ENCODE measurements at places on chromosomes 16 and 17.

DNA sequence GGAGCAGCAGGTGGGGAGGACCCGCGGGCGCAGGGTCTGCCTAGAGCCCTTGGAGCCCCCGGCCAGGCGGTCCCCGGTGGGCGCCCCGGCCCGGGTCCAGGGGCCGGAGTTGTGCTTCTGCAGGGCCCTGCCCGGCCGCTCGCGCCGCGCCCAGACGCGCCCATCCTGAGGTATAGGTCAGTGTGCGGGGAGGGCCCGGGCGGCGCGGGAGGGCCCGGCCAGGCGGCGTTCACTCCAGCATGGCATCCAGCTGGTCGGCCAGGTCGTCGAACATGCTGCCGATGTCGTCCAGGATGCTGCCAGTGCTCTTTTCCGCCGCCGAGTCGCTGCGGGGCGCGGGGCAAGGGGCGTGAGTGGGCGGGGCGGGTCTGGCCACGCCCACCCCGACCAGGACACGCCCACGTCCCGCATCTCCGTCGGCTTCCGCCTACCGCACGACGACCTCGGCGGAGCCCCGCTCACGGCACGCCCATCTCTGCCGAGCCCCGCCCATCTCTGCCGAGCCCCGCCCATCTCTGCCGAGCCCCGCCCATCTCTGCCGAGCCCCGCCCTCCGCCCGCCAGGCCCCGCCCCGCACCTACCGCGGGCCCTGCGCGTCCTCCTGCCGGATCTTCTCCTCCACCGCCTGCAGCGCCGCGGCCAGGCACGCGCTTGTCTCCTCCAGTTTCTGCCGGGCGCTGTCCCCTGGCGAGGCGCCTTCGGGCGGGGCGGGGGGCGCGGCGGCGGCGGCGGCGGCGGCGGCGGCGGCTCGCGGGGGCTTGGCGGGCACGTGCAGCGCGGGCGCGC lies 17.9 kb downstream of the CASKIN1 start:
- DNase-seq, result peak; percentile 30

- no peak for DNase-seq
Measured at GRCh38 chr17:35895636-35896587, 15.8 kb upstream of the CCL5 start.

DNA sequence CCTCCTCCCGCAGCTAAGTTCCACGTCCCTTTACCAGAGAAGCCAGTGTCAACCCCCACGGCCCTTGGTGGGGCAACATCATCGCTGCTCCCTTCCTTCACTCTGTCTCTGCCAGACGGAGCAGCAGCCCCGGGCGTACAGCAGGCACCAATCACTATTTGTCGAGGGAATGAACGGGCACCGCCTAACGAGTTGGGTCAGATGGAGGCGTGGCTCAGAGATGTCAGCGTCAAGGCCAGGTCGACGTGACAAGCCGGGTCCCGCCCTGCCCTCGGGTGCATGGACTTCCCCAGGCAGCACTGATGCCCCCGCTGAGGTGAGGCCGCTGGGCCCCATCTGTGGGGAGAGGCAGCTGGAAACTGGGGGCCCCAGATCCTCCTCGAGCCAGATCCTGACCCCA lies 50.0 kb downstream of the CBFA2T3 start:
- no peak for DNase-seq

DNA sequence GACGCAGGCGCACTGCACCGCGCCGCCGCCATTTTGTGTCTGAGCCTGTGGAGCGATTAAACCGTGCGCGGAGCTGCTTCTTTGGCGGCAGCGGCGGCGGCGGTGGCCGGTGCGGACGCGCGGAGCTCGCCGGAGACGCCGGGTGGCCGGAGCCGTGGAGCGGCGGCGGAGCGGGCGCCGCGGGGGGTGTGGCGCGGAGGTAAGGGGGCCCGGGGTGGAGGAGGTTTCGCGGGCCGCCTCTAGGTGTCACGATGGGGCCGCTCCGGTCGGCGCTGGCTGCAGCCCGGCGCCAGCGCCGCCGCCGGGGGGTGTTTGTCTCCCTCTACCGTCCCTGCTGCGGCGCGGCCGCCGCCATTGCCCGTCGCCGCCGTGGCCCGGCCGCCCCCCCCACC lies at the start of gene CTCF:
TSS of gene CTCF (plus strand) at position 1 of the 392 bp plus-strand sequence. CDS start 48,307 bp downstream, outside the sequence.
- DNase-seq, result peak; percentile 76

GRCh38 chr17:7835814-7836595 lies 2.0 kb downstream of the KDM6B start:
- peak; percentile 57 for DNase-seq

DNA sequence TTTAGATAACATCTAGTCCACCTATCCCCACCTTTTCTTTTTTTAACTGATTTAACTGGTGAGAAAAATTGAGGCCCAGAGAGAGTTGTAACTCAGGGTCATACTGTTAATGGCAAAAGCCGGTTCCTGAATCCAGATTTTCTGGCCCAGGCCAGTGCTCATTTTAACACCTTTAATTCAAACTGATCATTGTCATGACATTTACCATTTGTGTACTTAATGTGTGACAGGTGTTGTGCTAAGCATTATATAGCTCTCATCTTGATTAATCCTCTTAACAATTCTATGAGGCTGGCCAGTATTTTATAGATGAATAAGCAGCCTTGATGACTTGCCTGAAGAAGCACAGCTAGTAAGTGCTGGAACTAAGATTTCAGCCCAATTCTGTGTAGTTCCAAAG lies 14.4 kb downstream of the RHOT1 start:
- no peak for DNase-seq

- no peak for DNase-seq
Measured at GRCh38 chr16:18983565-18984434, at the start of gene TMC7. Gene TMC7, plus strand, starts transcription at chr16:18983934. Its CDS starts 130 bp downstream, at chr16:18984064.

GRCh38 chr17:20156196-20157000 lies 147.2 kb downstream of the SPECC1 start:
- DNase-seq, result peak; percentile 25

DNA sequence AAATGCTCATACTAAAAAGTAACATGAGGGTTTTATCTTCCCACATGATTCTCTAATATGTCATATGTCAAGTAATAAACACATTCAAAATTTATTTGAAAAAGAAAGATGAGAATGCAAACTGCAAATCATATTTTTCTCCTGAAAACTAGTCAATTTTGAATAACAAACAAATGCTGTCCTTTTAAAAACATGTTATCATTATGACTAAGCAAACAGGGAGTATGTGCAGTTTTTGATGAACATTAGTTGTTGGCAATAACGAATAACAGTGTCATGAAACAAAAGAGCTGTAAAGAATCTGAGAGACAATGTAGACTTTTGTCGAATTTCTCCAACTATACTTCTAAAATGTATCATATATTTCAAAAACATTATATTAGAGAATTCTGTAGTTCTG lies 34.8 kb downstream of the RPGRIP1L start:
- DNase-seq, result no peak

DNA sequence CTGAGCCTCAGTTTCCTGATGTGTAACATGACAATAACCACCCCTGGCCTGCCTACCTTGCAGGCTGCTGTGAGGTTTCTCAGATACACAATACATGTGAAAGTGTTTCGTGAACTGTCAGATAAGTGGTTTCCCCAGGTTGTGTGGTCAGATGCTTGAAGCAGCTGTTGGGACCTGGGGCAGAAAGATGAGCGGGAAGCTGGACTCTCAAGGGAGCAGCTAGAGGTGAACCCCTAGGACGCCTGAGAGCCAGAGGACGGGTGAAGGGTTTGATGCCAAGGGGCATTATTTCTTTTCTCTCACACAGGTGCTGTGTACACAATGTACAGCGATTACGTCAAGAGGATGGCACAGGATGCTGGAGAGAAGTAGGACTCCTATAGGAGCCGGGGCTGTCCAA lies 2.3 kb downstream of the HIGD1B start:
- no peak for DNase-seq

DNA sequence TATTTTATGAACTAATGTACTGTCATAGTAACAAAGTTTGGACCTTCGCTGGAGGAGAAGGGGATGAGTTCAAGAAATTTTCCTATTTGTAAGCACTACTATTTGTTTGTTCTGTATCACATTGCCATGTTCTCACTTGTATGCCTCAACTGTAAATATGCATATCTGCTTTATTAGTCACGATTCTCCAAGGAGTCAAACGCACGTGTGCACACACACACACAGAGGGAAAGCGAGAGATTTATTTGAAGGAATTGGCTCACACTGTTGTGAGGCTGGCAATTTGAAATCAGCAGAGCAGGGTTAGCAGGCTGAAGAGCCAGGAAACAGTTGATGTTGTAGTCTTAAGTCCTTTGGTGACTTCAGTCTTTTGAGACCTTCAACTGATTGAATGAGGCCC lies 24.9 kb upstream of the MYH2 start:
- no peak for DNase-seq

- no peak for DNase-seq
Measured at GRCh38 chr17:8369944-8370343, 6.6 kb downstream of the KRABD2 start.

DNA sequence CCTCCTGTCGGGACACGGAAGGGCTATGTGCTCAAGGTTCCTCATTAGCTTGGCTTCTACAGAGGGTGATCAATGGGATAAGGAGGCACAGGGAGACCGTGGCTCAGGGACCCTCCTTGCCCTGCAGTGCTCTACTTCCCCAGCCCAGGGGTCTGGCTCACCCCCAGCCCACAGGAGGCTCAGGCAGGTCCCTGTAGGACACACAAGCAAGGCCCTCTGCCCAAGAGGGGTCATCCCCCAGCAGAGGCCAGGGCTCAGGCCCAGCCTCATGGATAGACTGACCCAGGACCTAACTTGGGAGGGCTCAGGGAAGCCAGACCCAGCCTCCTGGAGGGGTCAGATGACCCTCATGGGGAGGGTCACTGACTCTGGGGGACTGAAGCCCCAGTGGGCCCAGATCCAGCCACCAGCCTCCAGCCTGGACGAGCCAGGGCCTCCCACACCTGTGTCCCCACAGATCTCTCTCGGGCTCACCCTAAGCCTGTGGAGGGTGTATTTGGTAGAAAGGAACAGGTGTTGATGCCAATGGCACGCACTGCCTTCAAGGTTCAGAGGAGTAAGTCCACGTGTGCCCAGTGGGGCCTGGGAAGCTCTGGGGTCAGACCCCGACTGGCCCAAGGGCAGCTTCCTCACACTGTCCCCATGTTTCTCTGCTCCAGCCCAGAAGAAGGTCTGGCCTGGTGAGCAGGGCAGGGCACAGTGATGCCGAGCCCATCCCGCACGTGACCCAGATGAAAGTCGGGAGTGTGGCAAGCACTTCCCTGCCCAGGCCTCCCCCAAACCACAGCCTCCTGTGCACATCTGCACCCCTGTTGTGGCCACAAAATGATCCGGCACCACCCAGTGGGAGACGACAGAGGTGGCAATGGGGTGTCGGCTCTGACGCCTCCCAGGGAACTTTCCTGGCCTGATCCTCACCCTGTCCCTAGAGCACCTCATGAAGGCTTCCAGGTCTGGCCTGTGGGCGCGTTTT lies 10.9 kb upstream of the KRTAP17-1 start:
- peak; percentile 42 for DNase-seq

DNA sequence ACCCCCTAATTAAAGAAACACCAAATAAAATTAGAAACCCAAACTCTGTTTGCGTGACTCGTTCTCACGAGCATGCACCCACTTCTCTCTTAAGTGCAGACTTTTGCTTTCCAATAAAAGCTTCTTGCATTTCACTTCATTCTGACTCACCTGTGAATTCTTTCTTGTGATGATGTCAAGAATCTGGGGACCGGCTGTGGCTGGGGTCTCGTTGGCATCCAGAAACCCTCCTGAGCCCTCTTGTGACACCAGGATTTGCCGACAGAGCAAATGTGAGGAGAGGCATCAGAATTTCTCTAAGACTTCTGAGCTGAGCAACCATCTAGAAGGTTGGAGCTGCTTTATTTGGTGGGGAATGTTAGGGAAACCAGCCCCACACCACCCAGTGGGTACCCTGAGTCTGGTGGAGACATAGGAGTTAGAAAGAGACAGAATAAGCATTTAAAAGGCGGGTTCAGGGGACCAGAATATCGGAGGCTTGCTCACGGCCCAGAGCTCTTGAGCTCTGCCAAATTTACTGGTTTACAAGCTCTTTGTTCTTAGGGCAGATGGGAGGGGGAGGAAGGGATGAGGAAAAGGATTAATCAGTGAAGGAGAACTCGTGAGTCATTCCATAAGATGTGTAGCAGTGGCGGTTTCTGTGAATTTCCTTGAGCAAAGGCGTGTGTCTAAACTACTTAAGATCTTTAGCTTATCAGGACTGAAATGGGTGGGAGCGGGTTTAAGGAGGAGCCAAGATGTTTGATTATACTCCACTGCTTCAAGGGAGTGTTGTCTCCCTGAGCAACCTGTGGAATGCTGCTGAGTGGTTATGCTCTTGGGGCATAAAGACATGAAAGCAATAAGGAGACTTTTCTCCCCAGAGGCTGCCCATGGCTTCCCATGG lies 24.2 kb upstream of the TMC5 start:
- no peak for DNase-seq

- no peak for DNase-seq
Measured at GRCh38 chr17:80681215-80681614, 136.6 kb downstream of the RPTOR start.

- DNase-seq, result no peak
Measured at GRCh38 chr16:2970563-2970962, 1.4 kb downstream of the PAQR4 start.

GRCh38 chr17:13593757-13594156 lies 8.0 kb downstream of the HS3ST3A1 start:
- DNase-seq, result no peak

- no peak for DNase-seq
Measured at GRCh38 chr17:32723310-32723955, 153.5 kb downstream of the MYO1D start.

- DNase-seq, result no peak
Measured at GRCh38 chr16:66923866-66924265, 1.5 kb downstream of the RRAD start.

DNA sequence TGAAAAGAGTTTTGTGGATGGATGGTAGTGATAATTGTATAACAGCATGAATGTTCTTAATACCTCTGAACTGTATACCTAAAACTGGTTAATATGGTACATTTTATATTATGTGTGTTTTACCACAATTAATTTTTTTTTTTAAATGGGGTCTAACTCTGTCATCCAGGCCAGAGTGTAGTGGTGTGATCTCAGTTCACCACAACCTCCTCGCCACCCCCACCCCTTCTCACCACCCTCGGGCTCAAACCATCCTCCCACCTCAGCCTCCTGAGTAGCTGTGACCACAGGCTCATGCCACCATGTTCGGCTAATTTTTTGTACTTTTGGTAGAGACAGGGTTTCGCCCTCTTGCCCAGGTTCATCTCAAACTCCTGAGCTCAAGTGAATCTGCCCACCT lies 123.2 kb downstream of the CDRT15L2 start:
- DNase-seq, result no peak

GRCh38 chr17:75490173-75490743 lies 25.1 kb downstream of the CASKIN2 start:
- no peak for DNase-seq

GRCh38 chr16:66996324-66996982 lies 8.1 kb downstream of the CES4A start:
- DNase-seq, result no peak

GRCh38 chr17:77790143-77790829 lies 168.2 kb upstream of the TNRC6C start:
- no peak for DNase-seq

GRCh38 chr17:7632492-7632894 lies 2.6 kb downstream of the SHBG start:
- no peak for DNase-seq

GRCh38 chr16:57000271-57001025 lies 11.1 kb downstream of the NLRC5 start:
- DNase-seq, result no peak

Measured in T-helper 9 cell (primary cell).